LoVo (cell line): ENCODE measurements at places on chromosomes 2 and 18.

DNA sequence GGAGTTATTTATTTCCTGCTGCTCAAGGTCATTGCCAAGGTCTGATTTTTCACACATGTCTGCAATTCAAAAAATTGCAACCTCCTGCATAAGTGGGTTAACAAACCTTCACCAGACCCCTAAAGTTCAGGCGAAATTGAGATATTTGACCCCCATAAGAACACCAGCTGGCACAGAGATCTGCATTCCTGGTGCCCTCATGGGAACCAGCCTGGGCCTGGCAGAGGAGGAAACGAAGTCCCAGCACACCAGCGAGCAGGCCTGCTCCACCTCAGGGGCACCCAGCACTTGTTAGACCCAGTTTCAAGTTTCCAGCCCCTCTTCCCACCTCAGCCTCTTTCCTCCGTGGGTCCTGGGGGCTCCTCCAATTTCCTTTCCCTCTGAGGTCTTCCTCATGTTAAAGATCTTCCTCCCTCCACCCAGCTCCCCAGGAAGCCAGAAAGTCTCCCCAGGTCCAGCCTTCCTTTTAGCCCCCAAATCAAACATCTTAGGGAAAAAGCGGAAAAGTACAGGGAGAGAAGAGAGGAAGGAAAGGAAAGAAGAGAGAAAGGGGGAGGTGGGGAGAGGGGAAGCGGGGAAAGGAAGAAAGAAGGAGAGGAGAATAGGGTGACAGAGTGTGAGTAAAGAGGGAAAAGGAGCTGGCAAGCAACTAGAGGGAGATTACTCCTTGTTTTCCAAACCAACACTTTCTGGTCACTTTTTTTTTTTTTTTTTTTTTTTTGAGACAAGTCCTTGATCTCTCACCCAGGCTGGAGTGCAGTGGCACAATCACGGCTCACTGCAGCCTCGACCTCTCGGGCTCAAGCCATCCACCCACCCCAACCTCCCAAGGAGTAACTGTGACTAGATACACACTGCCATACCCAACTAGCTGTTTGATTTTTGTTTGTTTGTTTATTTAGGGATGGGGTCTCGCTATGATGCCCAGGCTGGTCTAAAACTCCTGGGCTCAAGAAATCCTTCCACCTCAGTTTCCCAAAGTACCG is 3.9 kb upstream of the C2orf72 start:
- no peak for DNase-seq

DNA sequence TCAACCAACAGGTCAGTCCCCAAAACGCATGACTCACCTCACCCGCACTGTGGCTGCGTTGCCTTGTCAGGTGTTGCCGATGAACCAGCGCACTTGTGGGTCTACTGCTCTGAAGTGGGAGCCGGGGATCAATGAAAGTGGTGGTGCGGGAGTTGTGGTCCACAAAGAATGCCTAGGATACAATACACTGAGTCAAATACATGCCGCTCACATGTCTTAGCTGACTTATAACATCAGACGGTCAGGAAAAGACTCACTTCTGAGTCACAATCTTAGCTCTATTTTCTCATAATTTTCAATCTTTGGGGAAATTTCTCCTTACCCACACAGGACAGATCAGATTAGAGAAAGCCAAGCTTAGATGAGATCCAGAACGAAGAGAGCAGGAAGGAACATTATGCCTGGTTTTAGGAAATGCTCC is 107.1 kb upstream of the STK17B start:
- no peak for DNase-seq

DNA sequence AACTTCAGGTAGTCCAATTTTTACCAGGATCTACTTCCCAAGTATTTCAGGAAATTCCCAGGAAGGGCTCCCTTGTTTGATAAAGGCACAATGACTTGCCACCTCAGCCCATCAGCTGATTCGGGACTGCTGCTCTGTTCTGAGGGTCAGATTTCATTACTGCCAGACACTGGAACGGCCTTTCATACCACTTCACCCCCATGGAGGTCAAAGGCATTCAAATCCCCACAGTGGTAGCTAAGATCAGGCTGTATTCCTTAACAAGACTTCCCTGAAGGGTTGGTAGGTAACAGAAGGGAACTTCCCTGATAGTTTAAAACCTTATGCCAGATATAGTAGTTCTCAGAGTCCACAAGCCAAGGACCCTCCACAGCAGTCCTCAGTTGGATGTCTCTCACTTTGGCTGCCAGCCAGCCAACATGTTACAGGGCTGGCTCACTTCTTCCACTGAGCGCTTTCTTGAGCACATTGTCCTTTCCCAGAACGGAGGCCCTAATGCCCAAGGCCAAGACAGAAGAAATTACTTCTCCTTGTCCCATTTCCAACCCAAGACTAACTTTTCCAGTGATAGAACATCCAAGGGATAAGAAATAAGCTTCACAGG is 40.0 kb upstream of the GLS start:
- no peak for DNase-seq

GRCh38 chr18:13530879-13531387 is 195.4 kb downstream of the FAM210A start:
- DNase-seq = peak; percentile 3

GRCh38 chr2:26854283-26854827 is 6.4 kb downstream of the DPYSL5 start:
- DNase-seq = no peak

GRCh38 chr18:12837747-12838146 is 46.3 kb downstream of the PTPN2 start:
- DNase-seq = no peak

DNA sequence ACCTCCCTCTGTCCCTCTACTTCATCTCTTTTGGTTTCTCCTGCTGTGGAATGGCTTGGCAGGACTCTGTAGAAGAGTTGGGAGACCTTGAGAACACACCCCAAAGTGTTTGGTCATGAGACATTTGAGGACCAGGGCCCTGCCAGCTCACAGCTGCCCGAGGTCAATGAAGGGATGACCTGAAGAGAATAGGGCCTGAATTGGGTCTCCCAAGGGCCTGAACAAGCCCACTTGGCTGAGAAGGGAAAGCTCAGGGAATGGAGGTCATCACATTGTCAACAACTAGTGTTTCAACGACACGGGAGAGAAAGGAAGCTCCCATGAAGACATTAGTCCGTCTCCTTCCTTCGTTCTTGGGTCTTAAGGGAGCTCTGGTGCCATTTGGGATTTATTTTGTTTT is 52.8 kb downstream of the TTC32 start:
- DNase-seq = no peak

DNA sequence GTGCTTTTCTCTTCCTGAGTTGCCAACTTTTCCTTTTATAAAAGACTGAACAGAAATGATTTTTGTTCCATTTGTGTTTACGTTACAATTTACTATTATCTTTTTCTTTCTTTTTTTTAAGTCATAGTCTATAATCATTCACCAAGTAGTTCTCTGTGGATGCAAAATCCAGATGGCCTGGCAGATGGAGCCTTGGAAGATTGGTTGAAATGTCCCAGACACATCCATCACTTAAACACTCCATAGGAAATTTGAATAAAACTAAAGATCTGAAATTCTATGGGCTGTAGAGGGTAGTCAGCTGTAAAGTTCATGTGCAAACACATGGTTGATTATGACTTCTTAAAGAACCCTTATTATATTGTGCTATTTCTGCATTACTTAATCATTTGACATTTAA is 164.8 kb upstream of the DOCK10 start:
- no peak for DNase-seq

GRCh38 chr18:48975120-48975816 is 24.5 kb upstream of the SMAD7 start:
- DNase-seq = no peak

DNA sequence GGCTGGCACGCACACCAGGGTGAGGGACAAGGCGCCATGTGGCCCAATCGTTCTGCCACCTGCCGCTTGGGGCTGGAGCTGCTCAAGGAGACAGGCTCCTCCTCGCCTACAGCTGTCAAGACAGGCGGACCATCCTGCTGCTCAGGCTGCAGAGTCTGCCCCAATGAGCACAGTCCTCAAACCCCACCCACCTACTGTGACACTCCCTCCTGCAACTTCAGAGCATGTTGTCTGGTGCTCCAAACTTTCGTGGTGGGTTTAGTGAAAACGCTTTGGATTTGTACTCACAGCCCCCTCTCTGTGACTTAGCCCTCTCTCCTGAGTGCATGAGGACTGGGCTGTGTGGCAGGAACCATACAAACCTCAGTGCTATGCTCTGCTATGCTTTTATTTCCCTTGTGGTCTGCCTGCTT is 23.2 kb upstream of the SLC35F6 start:
- DNase-seq = no peak

DNA sequence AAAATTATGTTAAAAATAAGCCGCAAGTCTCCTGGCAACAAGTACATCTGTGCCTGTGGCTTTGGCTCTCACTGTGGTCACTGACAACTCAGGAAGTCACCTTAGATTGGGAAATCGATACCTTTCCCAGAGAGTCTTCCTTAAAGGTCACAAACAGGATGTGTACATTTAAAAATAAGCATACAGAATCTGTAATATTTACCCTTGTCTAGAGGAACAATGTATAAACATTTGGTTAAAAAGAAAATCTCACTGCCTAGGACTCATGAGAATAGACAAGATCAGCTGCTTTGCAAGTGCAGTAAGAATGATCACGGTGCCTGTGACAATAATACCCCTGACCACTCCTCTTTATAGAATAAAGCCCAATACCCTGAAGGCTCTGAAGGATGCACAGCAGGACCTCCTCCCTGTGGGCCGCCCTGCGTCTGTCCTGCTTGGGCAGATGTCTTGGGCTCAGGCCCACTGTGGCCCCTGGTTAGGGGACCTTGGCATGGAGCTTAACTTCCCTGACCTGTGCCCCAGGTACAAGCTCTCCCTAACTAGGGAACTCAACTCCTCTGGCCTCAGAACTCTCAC is 98.0 kb upstream of the MGAT4A start:
- DNase-seq = no peak
